Right ventricle myocardium superior (tissue), 1 donor: ENCODE measurements at places on chromosomes 16 and 17. TPM values are rescaled to one million over a fixed set of nuclear protein-coding genes. Genes with fewer than 3 reads are reported as not detected.
A peak's percentile ranks its signal among the peaks of the same experiment; 100 is the strongest.

Gene YBX2
- total RNA-seq, result 0.75 TPM

GRCh38 chr16:56421313-56421712, 4.0 kb downstream of the AMFR start:
- DNase-seq, result no peak

DNA sequence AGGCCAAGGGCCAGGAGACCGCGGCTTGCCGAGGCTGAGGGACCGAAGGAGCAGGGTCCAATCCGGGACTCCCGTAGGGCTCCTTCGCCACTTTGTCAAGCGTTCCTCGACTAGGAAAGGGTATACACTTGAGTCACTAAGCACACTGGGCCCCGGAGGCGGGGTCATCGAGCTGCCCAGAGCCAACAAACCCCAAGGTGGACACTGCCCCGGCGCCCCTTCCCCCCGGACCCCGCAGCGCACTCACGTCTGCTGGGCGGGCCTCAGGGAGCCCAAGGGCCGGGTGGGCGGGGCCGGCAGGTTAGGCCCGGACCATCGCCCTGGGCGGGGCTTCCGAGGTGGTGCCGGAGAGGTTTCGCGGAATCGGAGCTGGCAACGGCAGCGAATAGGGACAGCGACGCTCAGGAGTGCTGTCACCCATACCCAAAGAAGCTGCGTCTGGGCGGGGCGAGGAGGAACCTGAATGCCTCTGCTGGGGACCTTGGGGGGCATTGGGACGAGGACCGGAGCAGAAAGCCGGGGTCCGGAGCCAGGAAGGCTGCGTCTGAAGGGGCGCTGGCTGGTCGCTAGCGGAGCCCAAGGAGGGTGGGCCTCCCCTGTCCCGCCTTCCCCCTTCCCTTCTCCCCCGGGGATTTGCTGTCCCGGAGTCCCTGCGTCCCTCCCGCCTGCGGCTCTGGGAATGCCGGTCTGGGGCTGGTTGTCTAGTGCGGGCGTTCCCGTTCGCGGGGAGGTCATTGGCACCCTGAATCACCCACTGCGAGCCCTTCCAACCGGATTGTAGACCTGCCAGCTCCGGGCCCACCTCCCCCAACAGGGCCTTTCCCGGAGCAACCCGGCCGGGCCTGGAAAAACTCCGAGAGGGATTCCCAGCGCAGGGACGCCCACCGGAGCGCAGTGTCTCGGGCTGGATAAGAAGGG, 118.2 kb upstream of the SMURF2 start:
- peak; percentile 69 for DNase-seq

- peak; percentile 14 for DNase-seq
Observed at GRCh38 chr17:8173871-8174322, 2.3 kb downstream of the TMEM107 start.
